Fibroblast of villous mesenchyme (primary cell): ENCODE measurements at places on chromosomes 1 and 21. TPM values are rescaled to one million over a fixed set of nuclear protein-coding genes. Genes with fewer than 3 reads are reported as not detected.

LRRC71 gene
- total RNA-seq: not detected in 2 replicates

ALPL gene
- 1.3 and 1.7 TPM in 2 replicates for total RNA-seq

QSOX1 gene
- 128 and 164 TPM in 2 replicates for total RNA-seq

CPTP gene
- 11.7 and 13.2 TPM in 2 replicates for total RNA-seq

TGFB2 gene
- 28.0 and 36.3 TPM in 2 replicates for total RNA-seq

FAM151A gene
- total RNA-seq: not detected in 2 replicates

HCRTR1 gene
- under 0.01 TPM in 2 replicates for total RNA-seq

FUBP1 gene
- 87.0 and 125 TPM in 2 replicates for total RNA-seq

DIRAS3 gene
- total RNA-seq: 0.43 and 2.3 TPM in 2 replicates

SLAMF8 gene
- not detected in 2 replicates for total RNA-seq

RYR2 gene
- total RNA-seq: not detected in 2 replicates

STX12 gene
- 70.5 and 95.4 TPM in 2 replicates for total RNA-seq

SPRR2A gene
- total RNA-seq: not detected in 2 replicates

C1QC gene
- not detected in 2 replicates for total RNA-seq

SDHC gene
- total RNA-seq: 20.3 and 25.8 TPM in 2 replicates

BCL10 gene
- 23.2 and 36.7 TPM in 2 replicates for total RNA-seq

CA6 gene
- total RNA-seq: not detected in 2 replicates

SPSB1 gene
- total RNA-seq: 20.7 and 48.6 TPM in 2 replicates

IL6R gene
- 11.6 and 30.2 TPM in 2 replicates for total RNA-seq

GNB1 gene
- 107 and 124 TPM in 2 replicates for total RNA-seq

ANXA9 gene
- total RNA-seq: 0.32 and 0.86 TPM in 2 replicates

PDE9A gene
- 3.9 and 9.5 TPM in 2 replicates for total RNA-seq

POMGNT1 gene
- total RNA-seq: 52.8 and 81.2 TPM in 2 replicates

FTCD gene
- under 0.01 and 0.43 TPM in 2 replicates for total RNA-seq

GPR37L1 gene
- under 0.01 TPM in 1 of 2 replicates, not detected in the other for total RNA-seq

OR2AK2 gene
- under 0.01 TPM in 1 of 2 replicates, not detected in the other for total RNA-seq

FMN2 gene
- total RNA-seq: 19.0 and 35.0 TPM in 2 replicates

ZNF695 gene
- total RNA-seq: 1.3 and 2.6 TPM in 2 replicates

DNAI4 gene
- 3.5 and 9.9 TPM in 2 replicates for total RNA-seq

SLFNL1 gene
- under 0.01 and 0.64 TPM in 2 replicates for total RNA-seq

PLPPR5 gene
- not detected in 2 replicates for total RNA-seq

WARS2 gene
- total RNA-seq: 20.3 TPM in 2 replicates

CDCA8 gene
- total RNA-seq: 6.1 and 14.2 TPM in 2 replicates

LDLRAD2 gene
- under 0.01 TPM in 1 of 2 replicates, not detected in the other for total RNA-seq

ADGRL2 gene
- 11.6 and 15.1 TPM in 2 replicates for total RNA-seq

DSCAM gene
- not detected in 2 replicates for total RNA-seq

BSND gene
- total RNA-seq: not detected in 2 replicates

TRIM46 gene
- 6.5 and 7.7 TPM in 2 replicates for total RNA-seq

LCK gene
- 0.43 TPM in 1 of 2 replicates, not detected in the other for total RNA-seq

ADGRL4 gene
- 1.9 and 4.7 TPM in 2 replicates for total RNA-seq

RIMS3 gene
- total RNA-seq: 0.32 and 0.86 TPM in 2 replicates

B3GALT2 gene
- 12.9 and 32.8 TPM in 2 replicates for total RNA-seq

ST6GALNAC5 gene
- total RNA-seq: 114 and 155 TPM in 2 replicates

HSPG2 gene
- total RNA-seq: 166 and 200 TPM in 2 replicates

OR2M3 gene
- total RNA-seq: not detected in 2 replicates

HHAT gene
- total RNA-seq: 9.0 and 15.1 TPM in 2 replicates

TNFRSF8 gene
- under 0.01 and 0.86 TPM in 2 replicates for total RNA-seq
